ENCODE measurements at places on chromosomes 4 and X.
A peak's percentile ranks its signal among the peaks of the same experiment; 100 is the strongest.

DNA sequence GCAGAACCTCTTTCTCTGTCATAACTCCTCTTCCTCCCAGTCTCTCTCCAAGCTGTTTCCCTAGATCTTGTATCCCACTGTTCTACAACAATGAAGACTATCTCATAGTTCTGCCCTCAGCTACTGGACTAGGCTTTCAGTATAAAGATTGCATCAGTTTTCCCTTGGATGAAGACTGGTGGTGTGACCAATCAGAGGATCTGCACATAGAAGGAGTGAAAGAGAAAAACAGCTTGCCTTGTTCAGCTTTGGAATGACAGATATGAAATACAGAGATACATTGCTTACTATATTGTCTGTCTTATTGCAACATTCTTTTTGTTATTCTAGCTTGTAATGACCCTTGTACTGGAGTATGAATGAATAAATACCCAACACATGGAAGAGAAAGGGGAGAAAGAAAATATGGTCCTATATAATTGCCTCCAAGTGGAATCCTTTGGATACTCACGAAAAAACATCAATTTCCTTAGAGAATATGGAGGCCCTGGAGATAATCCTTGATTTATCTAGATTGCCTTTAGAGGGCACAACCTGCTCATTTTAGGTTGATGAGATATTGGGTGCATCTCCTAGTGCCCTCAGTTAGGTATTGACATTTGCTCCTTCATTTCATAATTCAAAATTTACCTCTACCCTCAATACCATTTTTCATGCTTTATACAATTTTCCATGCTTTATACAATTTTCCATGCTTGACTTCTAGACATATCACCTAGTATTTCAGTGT is 395.8 kb downstream of the NAF1 start:
- DNase-seq = peak; percentile 47

DNA sequence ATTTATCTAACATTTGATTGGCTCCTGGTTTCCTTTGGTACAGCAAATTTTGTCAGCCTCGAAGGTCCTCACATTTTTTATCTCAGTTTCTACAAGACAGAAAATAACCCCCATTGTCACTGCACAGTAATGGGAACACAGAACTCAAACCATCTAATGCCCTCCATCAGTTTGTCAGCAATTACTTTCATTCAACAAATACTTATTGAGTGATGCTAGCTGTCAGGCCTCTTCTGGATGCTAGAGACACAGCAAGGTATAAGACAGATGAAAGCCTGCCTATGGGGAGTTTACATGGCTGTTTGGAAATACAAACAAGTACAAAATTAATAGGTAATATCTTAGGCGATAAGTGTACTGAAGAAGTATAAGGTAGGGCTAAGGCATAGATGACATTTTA is 5.0 kb upstream of the HTN3 start:
- no peak for DNase-seq

DNA sequence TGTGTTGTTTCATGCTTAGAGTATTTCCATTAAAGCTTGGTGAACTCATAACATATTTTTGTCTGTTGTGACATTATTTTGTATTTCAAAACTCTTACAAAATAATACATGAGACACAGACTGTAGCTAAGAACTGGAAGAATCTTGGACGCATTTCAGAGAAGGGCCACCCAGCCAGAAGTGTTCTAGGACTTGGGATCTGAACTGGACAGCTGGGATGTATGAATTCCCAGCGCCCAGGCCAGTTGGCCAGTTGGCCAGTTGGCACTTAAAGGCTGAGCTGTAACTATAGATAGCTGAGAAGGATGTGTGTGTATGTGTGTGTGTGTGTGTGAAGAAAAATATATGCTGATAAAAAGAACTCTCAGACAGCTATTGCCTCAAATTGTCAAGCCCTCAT is 193.4 kb upstream of the GPR101 start:
- no peak for DNase-seq

DNA sequence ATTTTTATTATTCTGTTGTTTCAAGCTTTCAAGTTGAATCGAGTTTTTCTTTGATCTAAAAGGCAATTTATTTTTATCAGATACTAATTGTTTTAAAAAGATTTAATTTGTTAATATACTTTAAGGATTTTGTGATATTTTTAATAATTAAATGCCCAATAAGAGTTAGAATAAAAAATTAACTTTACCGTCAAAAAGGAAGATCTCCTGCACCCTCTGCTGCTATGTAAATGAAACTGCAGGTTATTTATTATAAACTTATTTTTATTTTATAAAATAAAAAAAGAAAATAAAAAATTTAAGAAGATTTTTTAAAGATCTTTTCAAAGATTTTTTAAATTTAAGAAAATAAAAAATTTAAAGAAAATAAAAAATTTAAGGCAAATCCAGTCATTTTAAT is 166.1 kb downstream of the CCSER1 start:
- DNase-seq = no peak

DNA sequence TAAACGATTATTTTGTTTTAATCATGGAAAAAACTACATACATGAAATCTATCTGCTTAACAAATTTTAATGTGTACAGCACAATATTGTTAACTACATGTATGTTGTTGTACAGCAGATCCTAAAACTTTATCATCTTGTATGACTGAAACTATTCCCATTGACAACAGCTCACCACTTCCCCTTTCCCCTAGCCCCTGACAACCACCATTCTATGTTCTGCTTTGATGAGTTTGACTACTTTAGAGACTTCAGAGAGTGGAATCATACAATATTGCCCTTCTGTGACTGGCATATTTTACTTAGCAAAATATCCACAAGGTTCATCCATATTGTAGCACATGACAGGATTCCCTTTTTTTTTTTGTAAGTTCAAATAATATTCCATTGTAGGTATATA is 185.9 kb downstream of the CFAP299 start:
- no peak for DNase-seq

- no peak for DNase-seq
Measured at GRCh38 chr4:119661231-119661630, 32.6 kb upstream of the PDE5A start.

GRCh38 chrX:50799531-50799961 is 14.4 kb downstream of the SHROOM4 start:
- DNase-seq = peak; percentile 66

DNA sequence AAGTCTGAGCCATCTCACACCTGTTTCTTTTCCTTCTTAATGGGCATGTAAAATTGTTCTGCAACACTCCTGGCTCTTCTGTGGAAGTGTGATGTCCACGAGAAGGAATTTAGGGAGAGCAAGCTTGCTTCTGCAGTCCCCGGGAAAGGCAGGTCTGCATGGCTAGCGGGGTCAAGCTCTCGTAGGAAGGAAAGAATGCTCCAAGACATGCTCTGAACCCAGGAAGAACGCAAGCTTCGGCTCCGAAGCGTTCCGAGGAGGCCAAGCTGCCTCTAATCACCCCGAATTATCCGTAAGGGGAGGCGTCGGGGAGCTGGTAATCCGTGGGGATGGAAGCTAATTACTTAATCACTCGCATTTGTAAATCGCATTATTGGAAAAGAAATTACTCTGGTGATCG is 177.7 kb downstream of the CRLF2 start:
- no peak for DNase-seq

DNA sequence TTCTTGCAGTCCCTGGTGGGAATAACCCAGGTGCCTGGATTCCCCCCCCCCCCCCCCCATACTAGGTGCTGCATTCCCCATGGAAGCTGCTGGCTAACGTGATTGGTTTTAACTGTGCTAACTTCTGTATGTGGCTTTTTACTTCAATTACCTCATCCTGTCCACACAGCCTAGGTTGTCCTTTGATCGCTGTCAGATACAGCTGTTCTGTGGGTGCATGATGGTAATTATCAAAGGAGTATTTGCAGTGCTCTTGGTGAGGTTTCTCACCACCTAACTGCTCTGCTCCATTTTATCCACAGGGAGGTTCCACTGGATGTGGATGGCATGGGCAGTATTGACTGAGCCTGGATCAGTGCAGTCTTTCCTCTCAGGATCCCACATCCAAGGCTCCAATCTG is 93.0 kb downstream of the ZNF518B start:
- DNase-seq = no peak

DNA sequence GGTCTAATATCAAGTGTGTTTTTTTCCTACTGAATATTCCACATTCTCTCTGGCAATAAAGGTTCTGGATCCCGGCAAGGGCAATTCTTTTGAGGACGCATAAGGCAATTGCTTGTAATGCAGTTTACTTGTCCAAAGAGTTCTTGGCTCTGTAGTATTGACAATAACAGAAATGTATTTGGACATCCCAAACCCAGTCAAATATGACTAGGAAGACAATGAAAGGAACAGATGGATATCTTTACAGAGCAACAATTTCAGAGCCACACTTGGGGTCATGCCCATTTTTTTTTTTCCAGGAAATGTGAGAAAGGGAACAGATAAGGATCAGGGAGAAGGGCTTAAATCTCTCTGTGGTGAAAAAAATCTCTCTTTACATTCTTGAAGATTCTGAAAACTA is 12.2 kb downstream of the GK2 start:
- no peak for DNase-seq

DNA sequence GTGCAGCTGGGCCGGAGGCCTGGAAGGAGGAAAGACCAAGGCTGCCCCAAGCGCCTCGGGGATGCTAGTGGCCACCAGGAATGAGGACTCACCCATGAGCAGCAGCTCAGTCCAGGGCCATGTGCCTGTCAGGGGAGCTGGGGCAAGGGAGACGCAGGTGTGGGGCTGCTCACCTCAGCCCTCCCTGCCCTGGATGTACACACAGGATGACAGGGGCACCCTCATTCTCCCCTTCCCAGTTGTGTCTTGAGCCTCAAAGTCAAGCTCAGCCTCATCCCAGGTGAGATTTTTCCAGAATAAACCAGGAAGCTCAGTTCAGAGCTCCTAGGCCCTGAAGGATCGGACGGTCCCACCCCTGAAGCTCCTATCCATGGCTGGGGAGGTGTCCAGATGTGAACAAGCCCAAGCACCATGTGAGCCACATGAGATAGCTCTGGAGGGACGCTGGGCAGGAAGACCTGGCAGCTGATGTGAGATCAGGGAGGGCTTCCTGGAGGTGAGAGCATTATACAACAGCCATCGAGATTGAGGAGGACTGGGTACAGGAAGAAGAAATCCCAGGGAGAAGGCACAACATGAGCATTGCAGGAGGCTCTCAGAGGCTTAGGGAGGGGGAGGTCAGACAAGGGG is 23.0 kb downstream of the HTRA3 start:
- DNase-seq = no peak

DNA sequence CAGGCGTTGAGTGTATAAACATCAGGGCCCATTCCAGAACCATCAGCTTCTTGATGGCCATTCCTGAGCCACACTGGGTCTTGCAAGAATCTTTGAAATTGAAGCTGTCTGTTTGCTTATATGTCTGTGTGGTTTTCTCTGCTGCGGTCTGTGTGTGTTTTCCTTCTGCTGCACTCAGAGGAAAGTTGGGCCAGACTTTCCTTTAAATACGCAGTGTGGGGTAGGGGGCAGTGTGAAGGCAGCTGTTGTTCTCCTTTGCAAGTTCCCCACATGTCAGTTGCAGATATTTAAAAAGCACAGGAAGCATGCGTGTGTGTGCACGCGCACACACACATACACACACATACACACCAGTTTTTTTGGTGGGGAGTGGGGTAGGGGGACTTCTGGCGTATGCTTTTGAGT is 32.1 kb downstream of the CCKAR start:
- peak; percentile 65 for DNase-seq

GRCh38 chr4:169823685-169824084 is 65.9 kb upstream of the HPF1 start:
- DNase-seq = peak; percentile 64

GRCh38 chrX:10011261-10011931 is 44.2 kb downstream of the CLDN34 start:
- peak; percentile 74 for DNase-seq

DNA sequence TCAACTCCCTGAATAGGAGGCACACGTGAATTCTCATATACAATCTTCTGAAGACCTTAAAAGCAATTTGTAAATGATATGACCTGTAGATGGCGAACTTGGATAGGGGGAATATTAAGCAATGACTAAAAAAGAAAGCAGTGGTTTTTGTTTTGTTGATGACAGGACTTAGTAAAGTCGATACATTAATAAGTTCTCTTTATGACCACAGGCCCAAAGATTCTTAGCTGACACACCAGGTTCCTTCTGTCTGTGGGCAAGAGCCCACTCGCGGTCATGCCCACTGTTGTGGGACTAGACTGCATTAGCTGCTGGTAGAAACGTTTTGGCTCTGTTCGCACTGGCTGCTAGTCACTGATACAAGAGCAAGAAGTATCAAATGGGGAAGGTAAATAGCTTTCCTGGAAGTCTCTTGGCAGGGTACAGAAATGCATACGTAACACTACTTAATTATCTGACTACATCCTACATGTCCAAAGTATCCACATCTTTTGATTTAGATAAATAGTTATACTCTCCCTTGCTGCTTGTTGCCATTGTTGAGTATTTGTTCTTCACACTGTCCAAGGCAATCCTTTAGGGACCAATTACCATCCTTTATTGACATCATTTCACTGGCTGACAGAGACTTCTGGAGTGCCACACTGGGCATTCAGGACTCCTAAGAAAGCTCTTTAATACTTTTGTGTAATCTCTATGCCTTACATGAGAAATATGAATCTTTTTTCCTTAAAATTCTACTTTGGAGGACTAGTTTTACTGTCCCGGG is 31.0 kb downstream of the ALPK1 start:
- DNase-seq = peak; percentile 59

GRCh38 chrX:2875798-2876399 is 47.2 kb downstream of the GYG2 start:
- peak; percentile 7 for DNase-seq

DNA sequence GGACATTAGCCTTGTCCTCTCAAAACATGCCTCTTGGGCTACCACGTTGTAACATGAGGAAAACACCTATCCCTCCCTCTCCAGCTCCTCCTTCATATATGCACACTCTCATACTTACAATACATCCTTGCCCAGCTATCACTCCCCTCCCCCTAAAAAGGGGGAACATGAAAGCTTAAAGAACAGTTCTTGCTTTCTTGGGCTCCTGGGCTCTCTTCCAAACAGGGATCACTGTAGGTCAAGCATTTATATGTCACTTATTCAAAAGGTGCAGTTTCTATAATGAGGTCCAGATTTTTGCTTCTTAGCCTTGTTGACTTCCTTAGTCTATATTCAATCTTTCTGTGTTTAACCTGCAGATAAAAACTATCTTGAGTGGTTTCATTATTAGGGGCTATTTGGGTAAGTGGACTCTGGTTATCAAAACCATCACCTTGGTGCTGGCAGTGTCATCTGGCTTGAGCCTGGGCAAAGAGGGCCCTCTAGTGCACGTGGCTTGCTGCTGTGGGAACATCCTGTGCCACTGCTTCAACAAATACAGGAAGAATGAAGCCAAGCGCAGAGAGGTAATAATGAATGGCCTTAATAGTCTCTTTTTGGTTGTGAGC is 119.4 kb downstream of the AKAP4 start:
- peak; percentile 10 for DNase-seq
